ENCODE measurements at places on chromosomes 13 and 19.
A peak's percentile ranks its signal among the peaks of the same experiment; 100 is the strongest.

DNA sequence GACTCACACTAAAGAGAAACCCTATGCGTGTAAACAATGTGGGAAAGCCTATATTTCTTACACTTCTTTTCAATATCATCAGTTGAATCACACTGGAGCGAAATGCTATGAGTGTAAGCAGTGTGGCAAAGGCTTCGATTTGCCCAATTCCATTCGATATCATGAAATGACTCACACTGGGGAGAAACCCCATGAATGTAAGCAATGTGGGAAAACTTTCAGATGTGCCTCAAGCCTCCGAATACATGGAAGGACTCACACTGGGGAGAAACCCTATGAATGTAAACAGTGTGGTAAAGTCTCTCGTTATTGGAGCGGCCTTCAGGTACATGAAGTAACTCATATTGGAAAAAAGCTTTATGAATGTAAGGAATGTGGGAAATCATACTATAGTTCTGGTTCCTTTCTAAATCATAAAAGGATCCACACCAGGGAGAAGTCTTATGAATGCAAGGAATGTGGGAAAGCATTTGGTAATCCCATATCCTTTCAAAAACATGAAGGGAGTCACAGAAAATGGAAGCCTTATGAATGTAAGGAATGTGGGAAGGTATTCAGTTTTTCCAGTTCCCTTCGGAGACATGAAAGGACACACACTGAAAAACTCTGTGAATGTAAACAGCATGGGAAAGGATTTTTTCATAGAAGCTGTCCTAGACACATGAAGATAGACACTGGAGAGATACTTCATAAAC is 28.1 kb downstream of the ZNF20 start:
- DNase-seq = no peak

DNA sequence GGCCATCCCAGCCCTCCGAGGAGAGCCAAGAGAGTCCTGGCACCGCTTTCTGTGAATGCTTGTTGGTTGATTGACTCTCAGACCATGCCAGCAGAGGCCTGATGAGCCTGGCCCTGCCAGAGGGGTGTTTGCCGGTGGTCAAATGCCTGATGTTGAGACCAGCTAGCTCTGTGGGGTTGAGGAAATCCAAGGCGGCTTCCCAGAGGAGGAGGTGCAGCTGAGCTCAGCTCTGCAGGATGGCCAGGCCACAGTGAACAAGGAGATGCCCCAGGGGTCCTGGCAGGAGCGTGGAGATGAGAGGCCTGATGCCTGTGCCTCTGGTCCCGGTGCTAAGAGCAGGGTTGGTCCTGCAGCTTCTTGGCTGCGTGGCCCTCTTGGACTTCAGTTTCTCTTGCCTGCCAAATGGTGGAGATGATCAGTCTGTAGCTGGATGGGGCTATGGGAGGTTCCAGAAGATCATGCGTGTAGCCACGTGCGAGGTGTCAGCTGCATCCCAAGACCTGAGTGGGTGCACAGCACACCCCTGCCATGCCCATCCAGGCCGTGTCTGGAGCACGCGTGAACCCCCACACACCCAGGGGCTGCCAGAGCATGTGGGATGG is 16.8 kb downstream of the NFIC start:
- DNase-seq = no peak

DNA sequence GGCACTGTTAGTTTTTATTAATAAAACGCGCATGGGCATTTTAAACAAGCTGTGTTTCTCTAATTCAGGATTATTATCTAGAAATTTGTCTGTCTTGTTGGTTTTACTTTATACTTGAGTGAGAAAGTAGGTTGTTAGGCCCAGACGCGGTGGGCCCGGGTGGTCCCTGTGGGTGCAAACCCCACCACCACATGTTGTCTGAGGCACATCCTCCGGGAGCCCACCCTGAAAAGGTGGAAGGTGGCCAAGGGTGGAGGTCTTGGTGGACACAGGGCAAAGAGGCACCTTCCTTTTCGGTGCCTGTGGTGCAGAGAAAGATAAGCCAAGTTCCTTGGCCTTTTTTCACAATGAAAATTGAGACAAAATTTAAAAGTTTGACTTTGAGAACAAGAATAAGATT is 16.6 kb downstream of the ATP4B start:
- DNase-seq = no peak

DNA sequence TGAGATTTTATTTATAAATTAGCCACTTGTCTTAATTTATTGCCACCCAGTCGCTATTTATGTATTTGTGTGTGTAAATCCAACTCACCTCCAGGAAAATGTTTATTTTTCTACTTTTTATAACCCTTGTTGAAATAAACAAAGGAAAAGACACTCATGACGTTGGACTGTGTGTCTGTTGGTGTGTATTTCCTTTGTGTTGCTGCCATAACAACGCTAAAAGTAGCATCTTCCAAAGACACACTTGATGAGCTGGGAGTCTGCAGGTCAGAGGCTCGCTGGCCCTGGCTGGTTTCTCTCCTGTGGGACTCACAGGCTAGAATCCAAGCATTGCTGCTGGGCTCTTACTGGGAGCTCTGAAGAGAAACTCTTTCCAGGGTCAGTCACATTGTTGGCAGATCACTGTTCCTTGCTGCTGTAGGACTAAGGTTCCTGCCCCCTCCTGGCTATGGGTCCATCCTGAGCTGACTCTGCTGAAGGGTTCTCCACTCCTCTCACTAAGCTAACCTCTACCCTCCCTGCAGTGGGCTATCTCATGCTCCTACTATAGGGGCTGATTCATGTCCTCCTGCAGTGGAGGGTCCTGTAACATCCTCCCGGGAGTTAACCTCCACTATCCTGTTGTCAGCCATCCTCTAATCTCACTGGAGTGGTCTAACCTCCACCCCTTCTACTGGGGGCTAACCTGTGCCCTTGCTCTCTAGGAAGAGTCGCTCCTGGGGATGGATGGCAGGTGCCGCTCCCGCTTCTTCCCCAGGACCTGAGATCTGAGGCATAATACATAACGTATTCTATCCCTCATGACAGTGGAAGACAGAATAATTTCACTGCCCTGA is 2.1 kb downstream of the IFNL2 start:
- no peak for DNase-seq

DNA sequence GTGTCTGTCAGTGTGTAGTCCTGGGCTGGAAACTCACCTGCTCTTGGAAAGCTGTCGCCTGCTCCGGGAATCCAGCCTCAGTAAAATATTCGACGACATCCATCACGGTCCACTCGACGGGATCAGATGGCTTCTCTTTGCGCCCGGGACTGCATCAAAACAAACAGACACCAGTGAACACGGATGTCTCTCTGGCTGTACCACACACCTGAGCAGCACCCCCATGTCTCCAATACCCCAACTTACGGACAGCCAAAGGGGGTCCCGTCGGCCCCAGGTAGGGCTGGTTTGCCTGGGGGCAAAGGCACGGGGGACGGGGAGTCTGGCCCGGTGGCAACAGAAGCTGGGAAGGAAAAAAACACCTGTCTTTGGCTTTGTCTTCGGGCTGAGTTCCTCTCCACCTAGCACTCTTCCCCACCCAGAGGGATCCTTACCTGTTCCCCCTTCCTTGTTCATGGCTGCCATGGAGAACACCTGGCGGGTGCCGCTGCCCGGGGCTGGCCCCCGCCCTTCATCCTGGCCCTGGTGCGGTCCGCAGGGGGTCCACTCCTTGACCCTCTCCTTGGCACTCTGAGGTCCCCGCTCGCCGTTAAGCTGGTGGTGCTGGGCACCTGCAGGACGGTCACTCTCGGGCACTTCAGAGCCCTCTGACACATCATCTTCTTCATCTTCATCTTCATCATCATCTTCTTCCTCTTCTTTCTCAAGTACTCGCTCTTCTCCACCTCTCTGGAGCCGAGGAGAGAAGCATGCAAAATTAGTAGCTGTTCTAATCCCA is 1.7 kb downstream of the SAMD1 start:
- no peak for DNase-seq

- no peak for DNase-seq
Measured at GRCh38 chr19:38425810-38426466, at the start of gene RASGRP4. TSS of gene RASGRP4 (minus strand) at chr19:38426219. CDS start at chr19:38426091, 128 bp downstream.

DNA sequence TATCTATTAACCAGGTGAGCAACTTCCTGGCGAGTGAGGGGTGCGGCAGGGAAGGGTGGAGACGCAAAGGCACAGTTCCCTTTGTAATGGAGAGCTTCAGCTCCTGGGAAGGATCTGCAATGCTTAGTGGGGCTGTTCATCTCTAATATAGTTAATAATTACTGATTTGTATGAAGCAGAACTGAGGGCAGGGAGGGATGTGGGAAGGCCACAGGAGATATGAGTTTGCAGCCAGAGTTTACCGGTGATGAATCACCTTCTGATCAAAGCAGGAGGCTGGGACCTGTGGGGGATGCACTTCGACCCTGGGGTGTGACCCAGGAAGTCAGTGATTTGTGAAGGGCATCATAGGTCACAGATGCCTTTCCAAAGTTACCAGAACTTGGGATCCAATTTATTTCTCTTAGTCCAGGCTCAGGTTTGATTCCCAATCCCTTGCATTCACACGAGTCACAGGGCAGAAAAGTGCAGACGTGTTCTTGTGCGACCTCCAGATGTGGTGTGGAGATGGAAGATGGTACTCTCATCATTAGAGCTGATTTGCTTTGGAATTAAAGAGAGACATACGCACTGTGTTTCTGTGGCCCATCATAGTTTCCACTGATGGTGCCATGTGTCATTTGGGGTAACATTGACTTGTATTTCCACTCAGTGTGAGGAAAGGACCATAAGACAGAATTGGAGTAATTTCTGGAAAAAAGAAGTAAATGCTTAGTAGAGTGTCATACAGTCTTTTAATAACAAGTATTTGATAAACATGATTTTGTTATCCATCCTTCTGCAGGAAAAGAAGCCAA is 55.0 kb downstream of the LRCH1 start:
- no peak for DNase-seq

GRCh38 chr13:33087790-33088189 is 71.6 kb downstream of the KL start:
- DNase-seq = no peak

GRCh38 chr19:16375157-16375935 is 50.7 kb downstream of the KLF2 start:
- no peak for DNase-seq

- no peak for DNase-seq
Measured at GRCh38 chr13:89610331-89610730, 1737.2 kb upstream of the MIR17HG start.

DNA sequence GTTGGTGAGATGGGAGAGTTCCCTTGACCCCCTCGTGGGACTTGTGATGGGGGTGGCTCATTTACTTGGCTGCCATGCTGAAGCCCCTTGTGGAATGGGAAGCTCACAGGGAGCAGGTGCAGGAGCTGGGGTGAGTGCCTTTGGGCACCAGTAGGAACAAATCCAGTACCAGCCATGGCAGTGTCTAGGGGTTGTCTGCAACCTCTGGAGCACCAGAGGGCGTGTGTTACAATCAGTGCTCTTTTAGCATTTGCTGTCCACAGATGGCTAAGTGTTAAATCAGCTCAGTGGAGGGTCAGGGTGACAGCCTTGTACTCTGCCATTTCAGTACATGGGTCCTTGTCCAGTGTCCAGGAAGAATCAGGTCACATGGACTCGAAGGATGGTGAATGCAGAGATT is 75.6 kb downstream of the ATP8A2 start:
- DNase-seq = no peak

DNA sequence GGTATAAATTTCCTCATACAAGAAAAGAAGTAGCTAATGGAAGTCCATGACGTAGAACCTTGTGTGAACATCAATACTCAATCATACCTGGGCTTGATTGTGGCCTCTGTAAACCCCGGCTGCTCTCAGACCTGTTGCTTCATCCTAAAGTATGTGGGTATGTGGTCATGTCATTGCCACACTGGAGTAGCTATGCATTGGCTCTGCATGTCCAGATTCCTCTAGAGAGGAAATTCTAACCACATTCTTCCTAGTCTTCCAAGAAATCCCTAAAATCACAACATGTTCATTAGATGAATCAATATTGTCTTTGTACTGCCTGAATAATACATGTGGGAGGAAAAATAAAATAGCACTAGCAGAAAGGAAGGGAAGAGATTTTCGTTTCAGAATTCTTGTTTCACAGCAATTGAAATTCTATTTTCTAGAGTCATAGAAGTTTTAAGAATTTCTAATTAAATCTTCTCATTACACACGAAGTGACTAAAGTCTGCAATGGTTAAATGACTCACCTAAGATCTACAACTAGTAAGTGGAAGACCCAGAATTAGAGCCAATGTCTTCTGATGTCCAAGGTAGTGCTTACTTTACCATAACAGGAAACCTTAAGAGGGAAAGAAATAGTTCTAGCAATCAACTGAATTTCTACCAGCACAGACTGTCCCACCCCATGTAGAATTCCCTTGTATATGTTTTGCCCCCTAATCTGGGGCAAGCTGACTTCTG is 28.0 kb downstream of the RXFP2 start:
- peak; percentile 88 for DNase-seq

DNA sequence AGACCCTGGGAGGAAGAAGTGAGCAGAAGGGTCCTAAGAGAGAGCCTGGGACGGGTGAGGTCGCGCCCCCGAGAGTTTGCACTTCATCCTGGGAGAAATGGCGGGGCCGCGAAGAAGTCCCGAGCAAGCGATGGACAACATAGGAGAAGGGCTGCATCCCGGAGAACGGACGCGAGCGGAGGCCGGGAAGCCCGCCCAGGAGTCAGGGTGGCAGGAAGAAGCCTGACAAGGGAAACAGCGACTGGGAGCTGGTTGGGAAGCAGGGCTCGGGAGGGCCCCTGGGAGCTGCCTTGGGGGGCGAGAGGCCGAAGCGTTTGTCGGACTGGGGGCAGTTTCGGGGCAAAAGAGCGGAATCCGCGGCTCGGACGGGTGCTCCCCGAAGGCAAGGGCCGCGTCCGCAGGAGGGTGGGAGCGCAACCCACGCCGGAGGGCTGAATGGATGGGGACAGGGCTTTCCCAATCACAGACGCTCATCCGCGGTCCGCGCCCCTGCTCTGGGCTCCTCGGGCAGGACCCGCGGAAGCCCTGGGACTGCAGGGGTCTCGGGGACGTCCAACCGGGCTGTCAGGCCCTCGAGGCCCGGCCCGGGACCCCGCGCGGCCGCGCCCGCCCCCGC is 469 bp downstream of the ABHD17A start:
- DNase-seq = no peak

DNA sequence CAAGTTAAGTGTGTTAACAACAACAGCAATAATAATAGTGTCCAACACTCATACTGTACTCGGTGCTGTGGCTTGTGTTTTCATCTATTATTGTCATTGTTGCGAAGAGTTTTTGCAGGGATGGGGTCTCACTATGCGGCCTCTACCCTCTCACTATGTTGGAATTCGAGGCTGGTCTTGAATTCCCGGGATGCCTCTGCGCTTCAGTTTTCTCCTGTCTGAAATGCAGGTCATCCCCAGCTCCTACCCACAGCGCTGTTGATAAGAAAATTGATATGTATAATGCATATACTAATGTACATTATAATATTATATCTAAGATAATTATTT is 4.9 kb upstream of the SBK3 start:
- DNase-seq = no peak

- DNase-seq = no peak
Measured at GRCh38 chr13:36885901-36886300, 34.1 kb downstream of the SMAD9 start.

GRCh38 chr19:38009650-38010242 is 102.7 kb downstream of the SIPA1L3 start:
- no peak for DNase-seq

- DNase-seq = no peak
Measured at GRCh38 chr13:103510007-103510535, 443.9 kb upstream of the SLC10A2 start.

- no peak for DNase-seq
Measured at GRCh38 chr13:111862836-111863815, 203.8 kb upstream of the SOX1 start.

- DNase-seq = no peak
Measured at GRCh38 chr19:43731346-43731745, 15.5 kb downstream of the IRGC start.
